ENCODE measurements at places on chromosomes 11 and 22. TPM values are rescaled to one million over a fixed set of nuclear protein-coding genes. Genes with fewer than 3 reads are reported as not detected.

The CTSW gene
- total RNA-seq: 1.9 TPM

The FAM76B gene
- total RNA-seq: 5.8 TPM

DNA sequence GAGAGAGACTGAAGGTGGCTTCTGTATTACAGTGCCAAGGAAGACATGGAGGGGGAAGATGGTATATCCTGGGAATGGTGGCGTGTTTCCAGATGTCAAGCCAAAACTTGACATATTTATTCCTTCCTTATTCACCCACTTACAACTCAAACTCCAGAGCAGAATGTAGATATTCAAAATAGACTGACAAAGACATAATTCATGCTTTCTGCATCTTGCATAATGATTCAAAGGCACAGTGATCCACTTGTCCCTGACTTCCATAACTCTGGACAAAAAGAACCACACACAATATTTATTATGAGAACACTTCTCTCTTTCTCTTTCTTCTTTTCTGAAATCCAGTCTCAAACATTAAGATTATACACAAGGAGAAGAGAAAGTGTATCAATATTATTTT is 48.9 kb downstream of the SLC17A6 start:
- no peaks in the 10 kb centered on the region for H3K4me1 ChIP-seq
- DNase-seq: no peak
- no peak overlapping the region for H3K4me3 ChIP-seq
- H3K27me3 ChIP-seq: no peaks in the 10 kb centered on the region

- no peaks in the 10 kb centered on the region for H3K27me3 ChIP-seq
- H3K4me1 ChIP-seq: no peaks in the 10 kb centered on the region
- no peak overlapping the region for H3K4me3 ChIP-seq
- no peak for DNase-seq
- H3K27ac ChIP-seq: no peak overlapping the region
- H3K36me3 ChIP-seq: no peaks in the 10 kb centered on the region
These were observed 42.1 kb downstream of the PPARA start for GRCh38 chr22:46192210-46192993.

- no peak for DNase-seq
- no peak overlapping the region for H3K27ac ChIP-seq
- no peaks in the 10 kb centered on the region for H3K4me1 ChIP-seq
- no peaks in the 10 kb centered on the region for H3K36me3 ChIP-seq
- H3K4me3 ChIP-seq: no peak overlapping the region
These were observed 203.2 kb downstream of the CSNK2A3 start for GRCh38 chr11:11149671-11150459.

All from SJSA1 (cell line).